ENCODE measurements at places on chromosomes 5 and 9.

DNA sequence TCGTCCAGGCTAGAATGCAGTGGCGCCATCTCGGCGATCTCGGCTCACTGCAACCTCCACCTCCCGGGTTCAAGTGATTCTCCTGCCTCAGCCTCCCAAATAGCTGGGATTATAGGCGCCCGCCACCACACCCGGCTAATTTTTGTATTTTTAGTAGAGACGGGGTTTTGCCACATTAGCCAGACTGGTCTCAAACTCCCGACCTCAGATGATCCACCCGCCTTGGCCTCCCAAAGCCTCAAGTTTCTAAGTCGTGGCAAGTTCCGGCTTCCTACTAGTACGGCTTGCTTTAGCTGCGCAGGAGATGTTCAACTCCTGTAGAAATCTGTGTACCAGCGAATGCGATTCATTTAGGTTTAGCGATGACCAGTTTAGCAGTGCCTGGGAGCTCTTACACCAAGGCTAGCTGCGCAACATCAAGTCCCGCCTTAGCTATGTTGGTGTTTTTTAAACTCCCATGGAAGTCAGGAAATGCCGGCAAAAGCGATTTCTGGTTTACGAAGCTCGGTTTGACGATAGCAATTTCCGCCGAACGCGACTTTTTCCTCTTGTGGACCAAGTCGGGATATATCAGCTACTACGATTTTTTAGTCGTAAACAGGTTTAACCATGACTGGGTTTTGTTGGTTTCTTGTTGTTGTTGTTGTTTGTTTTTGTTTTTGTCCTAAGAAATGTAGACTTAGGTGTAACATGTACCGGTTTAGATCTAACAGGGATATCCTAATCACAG lies 46.4 kb downstream of the ANXA2R start:
- DNase-seq = peak; percentile 53

GRCh38 chr5:180809403-180810209 lies 7.0 kb upstream of the MGAT1 start:
- DNase-seq = peak; percentile 79

GRCh38 chr5:59346514-59346913 lies 547.0 kb downstream of the PDE4D start:
- DNase-seq = no peak

- DNase-seq = no peak
These were observed 9.1 kb upstream of the AK3 start for GRCh38 chr9:4750023-4750673.

DNA sequence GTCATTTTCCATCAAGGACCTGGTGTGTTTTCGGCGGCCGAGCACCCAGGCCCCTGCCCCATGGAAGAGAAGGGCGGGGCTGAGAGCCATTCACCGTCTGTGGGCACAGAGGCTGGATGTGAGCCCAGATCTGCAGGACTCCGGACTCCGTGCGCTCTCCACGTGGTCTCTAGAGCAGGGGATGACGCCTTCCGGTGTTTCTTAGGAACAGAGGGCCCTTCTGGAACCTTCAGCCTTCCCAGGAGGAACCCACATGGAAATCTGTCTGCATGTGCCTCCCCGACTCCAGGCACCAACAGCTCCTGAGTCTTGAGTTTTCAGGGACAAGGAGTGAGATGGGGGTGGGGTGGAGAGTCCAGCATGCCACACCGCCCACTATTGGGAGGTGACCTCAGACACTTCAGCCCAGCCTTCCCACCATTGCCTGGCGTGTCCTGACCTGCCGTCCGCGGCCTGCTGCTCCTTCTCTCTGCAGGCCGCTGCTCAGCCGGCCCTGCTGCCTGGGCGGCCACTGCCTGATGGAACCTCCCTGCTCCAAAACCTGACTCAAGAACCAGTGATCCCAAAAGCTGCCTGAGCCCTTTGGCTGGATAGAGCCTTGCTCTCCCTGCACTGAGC lies 2.4 kb upstream of the RXRA start:
- no peak for DNase-seq

All from effector memory CD4-positive, alpha-beta T cell (primary cell).